HL-60 (cell line): ENCODE measurements at places on chromosomes 1 and 21.

- DNase-seq: no peak
These were observed 322.1 kb upstream of the TMPRSS15 start for GRCh38 chr21:18725653-18726052.

DNA sequence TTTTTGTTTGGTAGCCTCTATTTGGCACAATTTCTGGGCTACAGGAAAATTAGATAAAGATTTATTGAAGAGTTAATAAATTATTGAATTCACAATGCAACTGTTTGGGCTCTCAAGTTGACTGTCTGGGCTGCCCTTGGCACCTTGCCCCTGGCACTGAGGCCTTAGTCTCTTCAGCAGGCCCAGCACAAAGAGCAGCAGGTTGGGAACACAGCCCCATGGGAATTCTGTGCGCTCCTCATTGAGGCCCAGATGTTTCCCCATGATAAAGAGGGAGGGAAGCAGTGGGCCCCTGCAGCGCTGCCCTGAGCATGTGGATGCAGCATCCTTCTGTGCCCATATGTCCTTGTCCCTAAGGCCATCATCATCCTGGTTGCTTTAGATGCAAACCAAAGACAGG lies 2.9 kb downstream of the CRNN start:
- DNase-seq: no peak

DNA sequence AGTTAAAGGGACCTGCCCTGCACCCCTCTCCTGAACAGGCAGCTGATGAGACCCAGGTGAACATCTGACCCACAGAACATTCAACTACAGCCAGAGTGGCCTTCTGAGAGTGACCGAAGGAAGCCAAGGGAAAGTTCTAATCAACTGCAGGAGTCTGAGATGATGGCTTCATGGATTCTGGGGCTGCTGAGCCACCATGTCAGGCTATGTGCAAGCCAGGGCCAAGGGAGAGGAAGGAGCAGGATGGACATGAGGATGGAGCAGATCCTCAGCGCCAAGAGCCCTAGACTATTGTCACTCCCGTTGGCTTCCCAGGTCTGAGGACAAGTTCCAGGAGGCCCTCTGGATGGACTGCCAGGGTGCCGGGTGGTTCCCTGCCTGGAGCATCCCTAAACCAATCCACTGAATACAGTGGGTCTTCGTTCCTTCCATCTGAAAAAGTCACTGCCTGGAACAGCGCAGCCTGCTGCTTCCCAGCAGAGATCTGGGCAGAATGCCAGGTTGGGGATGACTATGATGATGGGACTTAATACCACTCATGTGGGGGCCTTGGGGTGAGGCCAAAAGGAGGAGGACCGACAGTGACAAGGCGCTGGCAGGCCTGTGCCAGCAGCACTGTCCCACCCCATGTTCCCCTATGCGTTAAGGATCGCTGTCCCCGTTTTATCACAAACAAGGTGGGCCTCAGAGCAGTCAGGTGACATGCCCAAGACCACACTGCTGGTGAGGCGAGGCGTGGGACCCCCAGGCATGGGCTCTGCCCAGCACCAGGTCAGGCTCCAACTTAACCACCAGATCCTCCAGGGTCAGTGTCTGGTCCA lies 19.8 kb downstream of the SPOCD1 start:
- no peak for DNase-seq

DNA sequence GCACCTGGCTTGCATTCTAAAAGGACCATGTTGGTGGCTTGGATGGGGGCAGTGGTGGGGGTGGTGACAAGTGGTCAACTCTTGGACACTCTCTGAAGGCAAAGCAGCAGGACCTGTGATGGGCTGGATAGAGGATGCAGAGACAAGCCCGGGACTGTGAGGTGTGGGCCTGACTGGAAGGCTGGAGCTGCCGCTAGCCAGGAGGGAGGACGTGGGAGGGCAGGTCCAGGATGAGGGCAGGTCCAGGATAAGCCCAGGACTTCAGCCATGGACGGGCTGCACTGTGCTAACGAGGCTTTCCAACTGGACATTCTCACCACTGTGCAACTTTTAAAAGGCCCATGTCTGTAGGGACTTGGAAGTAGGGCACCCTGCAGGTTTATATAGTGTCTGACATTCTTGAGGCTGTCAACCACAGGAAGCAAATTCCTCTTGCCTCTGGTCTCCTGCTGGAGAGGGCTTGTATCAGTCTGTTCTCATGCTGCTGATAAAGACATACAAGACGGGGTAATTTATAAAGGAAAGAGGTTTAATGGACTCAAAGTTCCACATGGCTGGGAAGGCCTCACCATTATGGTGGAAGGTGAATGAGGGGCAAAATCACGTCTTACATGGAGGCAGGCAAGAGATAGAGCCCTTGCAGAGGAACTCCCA lies 8.3 kb upstream of the C1orf167 start:
- no peak for DNase-seq

GRCh38 chr1:109112652-109113285 lies 1.1 kb upstream of the ELAPOR1 start:
- DNase-seq: peak; percentile 86

GRCh38 chr1:30912224-30912623 lies 3.7 kb upstream of the SDC3 start:
- no peak for DNase-seq

DNA sequence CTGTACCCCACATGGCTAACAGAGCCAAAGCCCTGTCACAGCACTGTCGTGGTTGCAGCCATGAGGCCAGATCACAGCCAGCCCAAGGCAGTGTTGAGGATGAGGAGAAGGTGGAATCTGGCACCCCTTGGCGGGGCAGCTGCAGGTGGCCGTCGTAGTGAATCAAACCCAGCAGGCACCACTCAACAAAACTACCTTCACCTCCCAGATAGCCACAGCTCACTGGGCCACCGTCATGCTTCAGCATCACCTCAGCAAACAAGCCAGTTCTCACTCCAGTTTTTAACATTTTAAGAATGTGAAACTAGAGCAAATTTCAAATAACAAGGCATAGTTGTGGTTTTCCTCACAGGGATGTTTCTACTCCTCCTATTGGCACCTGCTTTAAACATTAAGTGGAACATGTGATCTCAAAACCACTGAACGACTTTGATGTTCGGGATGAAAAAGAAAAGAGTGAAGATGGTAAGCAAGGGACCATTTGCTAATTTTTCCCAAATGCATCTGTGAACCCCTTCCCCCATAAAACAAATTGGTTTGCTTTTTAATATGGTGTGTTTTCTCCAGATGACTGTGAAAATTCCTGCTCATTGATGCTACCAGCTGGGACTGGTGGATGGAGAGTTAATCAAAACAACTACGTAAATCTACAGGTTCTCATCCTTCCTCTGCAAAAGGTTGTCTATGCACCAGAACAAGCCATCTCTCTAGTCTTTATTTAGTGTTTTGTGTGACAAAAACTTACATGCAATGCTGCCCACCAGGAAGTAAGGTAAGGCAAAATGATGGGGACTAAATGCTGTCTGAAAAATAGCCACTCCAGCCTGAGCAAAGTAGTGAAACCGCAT lies 45.5 kb downstream of the TOR1AIP2 start:
- no peak for DNase-seq

DNA sequence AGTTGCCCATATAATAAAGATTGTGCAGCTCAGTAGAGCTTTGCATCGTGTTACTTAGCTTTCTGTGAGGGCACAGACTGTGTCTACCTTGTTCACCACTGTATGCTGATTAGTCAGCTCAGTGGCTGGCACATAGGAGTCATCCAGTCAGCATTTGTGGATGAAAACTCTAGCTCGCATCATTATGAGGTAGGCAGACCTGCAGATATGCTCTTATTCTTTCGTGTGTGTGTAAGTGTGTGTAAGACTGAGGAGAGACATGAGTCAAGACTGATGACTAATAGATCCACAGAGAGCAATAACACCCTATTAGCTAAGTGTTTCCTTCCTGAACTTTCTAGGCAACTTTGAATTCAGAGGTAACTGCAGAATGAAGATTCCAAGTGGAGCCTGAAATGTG lies 17.1 kb downstream of the TTF2 start:
- DNase-seq: no peak

DNA sequence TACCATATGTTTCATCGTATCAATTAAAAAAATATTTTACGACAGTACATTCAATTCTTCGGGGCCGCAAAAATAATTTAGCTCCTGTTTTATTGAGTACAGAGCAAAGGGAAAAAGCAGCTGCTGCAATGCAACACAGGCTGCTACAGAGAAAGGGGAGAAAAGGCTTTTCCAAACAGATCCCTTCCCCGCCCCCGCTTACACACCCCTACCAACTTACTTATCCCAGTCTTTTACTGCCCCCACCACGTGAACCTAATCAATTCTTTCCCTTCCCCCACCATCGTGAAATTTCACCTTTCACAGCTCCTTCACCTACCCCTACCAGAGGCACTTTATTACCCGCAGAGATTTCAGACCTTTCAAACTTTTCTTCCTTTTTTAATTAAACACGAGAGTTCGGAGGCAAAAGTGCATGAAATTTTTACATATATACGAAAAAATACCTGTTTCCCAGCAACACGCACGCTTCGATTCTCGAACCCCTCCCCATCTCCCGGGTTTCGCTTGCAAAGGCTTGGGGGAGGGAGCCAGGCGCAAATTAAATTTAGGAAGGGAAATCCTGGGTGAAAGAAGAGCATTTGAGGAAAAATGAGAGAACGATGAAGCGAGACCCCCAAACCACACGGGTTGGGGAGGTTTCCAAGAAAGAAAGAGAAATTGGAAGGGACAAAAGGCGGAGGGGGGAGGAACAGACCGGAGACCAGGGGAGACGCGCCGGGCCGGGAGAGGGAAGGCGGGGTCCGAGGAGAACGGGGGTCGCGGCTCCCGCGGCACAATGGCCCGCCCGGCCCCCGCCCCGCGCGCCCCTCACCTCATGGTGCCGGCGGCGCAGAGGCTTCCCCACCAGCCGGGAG lies 823 bp downstream of the ENAH start:
- no peak for DNase-seq

GRCh38 chr1:18649693-18650370 lies 19.2 kb downstream of the PAX7 start:
- no peak for DNase-seq

GRCh38 chr1:81478219-81478618 lies 322.5 kb upstream of the ADGRL2 start:
- no peak for DNase-seq

DNA sequence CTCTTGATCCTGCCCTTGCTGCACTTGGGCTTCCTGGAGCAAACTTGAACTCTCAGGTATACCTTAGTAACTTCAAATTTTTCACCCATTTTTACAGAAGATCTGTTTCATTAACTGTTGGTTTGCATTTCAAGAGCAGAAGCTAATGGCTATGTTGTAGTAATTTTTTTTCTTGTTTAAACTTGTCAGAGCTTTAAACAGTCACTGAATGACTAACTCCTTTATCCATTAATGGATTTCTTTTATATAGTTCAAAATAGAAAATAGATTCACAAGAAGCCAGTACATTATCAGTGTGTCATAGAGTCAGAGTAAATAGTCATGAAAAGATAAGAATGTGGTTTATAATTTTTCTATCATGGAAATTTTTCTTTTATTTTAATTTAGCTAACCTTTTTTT lies 13.6 kb downstream of the SRSF11 start:
- DNase-seq: no peak

GRCh38 chr1:32066489-32066873 lies 6.3 kb upstream of the TMEM39B start:
- peak; percentile 85 for DNase-seq

DNA sequence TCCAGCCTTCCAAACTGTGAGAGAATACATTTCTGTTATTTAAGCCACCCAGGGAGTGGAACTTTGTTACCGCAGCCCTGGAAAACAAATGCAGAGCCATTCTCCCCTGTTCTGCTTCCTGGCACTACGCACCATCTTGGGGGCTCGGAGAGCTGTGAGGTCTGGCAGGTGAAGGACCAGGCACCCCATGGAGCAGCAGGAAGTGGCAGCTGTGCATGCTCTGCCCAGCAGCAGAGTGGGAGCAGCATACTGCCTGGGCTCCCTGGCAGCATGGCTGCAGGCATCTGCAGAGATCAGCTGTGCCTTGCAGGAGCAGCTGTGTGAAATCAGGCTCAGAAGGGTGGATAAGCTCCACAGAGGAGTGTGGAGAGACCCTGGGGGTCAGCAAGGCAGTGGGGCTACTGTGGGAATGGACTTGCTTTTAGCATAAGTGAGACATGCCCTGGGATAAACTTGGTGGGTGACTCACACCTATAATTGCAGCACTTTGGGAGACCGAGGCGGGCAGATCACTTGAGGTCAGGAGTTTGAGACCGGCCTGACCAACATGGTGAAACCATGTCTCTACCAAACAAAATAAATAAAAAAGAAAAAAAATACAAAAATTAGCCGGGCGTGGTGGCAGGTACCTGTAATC lies 17.7 kb upstream of the ZSCAN20 start:
- DNase-seq: no peak

DNA sequence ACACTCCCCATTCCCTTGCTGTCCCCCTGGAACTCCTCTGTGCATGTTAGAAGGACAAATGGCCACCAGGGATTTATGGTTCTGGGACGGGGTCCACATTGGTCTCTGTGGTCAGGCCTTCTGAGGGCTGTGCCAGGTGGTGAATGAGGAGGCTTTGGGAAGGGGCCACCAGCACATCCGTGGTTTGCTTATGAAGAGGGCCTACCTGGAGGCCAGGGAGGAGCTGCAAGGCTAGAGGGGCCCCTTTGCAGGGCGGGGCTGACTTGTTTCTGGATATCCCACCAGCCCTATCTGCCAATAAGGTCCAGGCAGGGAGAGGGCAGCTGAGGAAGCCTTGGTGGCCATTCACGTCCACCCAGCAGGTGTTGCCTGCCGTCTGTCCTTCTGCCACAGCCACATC lies 24.9 kb downstream of the KCNA10 start:
- no peak for DNase-seq

DNA sequence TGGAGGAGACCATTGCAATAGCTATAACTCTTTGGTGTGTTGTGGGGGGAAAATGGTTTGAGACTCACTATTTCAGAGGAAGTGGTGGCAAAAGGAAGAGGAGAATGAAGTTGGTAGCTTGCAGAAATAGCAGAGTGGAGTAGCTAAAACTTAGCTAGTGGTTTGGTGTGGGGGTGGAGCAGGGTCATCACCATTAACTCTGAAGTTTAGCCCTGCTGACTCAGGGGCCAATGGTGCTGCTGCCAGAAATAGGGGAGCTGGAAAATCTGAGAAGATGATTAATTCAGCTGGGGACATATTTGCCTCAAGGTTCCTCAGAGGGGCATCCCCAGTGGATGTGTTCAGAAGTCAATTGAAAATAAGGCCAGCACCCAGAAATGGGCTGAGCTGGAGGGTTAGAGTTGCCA lies 65.4 kb downstream of the RUNX1 start:
- DNase-seq: no peak

GRCh38 chr21:39220150-39220549 lies 36.9 kb upstream of the PSMG1 start:
- DNase-seq: no peak

DNA sequence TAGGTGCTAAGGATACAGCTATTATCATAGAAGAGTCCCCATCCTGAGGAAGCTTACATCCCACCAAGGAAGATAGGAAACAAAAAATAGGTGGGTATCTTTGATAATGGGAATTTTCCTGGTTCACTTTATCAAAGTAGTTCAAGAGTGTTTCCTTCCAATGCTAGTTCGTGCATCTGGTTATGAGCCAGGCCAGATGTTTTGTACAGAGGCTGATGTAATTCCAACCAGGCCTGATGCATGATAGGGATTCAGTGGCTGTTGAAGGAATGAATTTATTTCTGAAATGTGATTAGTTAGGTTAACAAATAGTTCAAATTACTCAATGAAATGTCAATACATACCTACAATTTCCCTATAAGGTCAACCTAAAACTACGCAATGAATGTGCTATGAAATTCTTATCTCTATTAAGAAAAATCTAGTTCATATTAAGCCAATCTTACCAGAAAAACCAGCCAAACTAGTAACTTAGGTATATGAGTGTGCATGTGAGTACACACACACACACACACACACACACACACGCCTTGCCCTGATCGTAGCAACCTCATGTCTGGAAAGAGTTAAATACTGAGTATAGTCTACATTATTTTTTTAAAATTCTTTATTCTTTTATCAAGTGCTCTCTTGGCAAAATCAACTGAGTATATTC lies 9.5 kb upstream of the ZBTB18 start:
- DNase-seq: no peak
